Neural crest cell (in vitro differentiated cells): ENCODE measurements at places on chromosomes 1 and 21. TPM values are rescaled to one million over a fixed set of nuclear protein-coding genes. Genes with fewer than 3 reads are reported as not detected.

Gene TGFB2
- total RNA-seq: 11.4 and 14.0 TPM in 2 replicates

Gene PYCR2
- total RNA-seq: 54.8 and 59.9 TPM in 2 replicates

Gene TMPRSS15
- total RNA-seq: not detected in 2 replicates

Gene NCF2
- total RNA-seq: not detected in 2 replicates

Gene DTL
- 73.3 and 82.4 TPM in 2 replicates for total RNA-seq

Gene CHRM3
- total RNA-seq: 2.3 and 2.7 TPM in 2 replicates

Gene CDC42BPA
- total RNA-seq: 35.6 and 38.0 TPM in 2 replicates

Gene CHIA
- not detected in 2 replicates for total RNA-seq

Gene CRB1
- 1.8 and 1.9 TPM in 2 replicates for total RNA-seq

Gene URB2
- 25.9 and 27.1 TPM in 2 replicates for total RNA-seq

Gene SPATA21
- total RNA-seq: not detected in 2 replicates

Gene FCAMR
- total RNA-seq: not detected in 2 replicates

Gene MYOC
- total RNA-seq: not detected in 2 replicates

Gene KRTAP6-1
- not detected in 2 replicates for total RNA-seq

Gene NPR1
- 0.57 and 0.93 TPM in 2 replicates for total RNA-seq

Gene SYT6
- 3.1 and 3.5 TPM in 2 replicates for total RNA-seq

Gene TSPAN1
- not detected in 2 replicates for total RNA-seq

Gene PRRX1
- 4.1 and 4.6 TPM in 2 replicates for total RNA-seq

Gene FTCD
- total RNA-seq: 1.4 and 1.8 TPM in 2 replicates

Gene LRRC38
- total RNA-seq: not detected in 2 replicates

Gene ENTREP3
- total RNA-seq: 93.1 and 94.3 TPM in 2 replicates

Gene GFI1
- total RNA-seq: 0.11 and 0.16 TPM in 2 replicates

Gene CD48
- total RNA-seq: not detected in 2 replicates

Gene ARTN
- 0.89 and 1.0 TPM in 2 replicates for total RNA-seq

Gene GRHL3
- total RNA-seq: 0.12 TPM in 1 of 2 replicates, not detected in the other

Gene PGLYRP3
- total RNA-seq: not detected in 2 replicates

Gene OR2AK2
- not detected in 2 replicates for total RNA-seq

Gene CPTP
- 18.9 and 19.8 TPM in 2 replicates for total RNA-seq

Gene FRRS1
- total RNA-seq: 8.2 and 9.3 TPM in 2 replicates

Gene ACTA1
- total RNA-seq: 0.23 and 0.48 TPM in 2 replicates

Gene TMEM52
- total RNA-seq: 3.7 and 4.6 TPM in 2 replicates

Gene ESPN
- 1.7 and 4.3 TPM in 2 replicates for total RNA-seq

Gene COL24A1
- 0.20 and 0.35 TPM in 2 replicates for total RNA-seq

Gene TFF2
- total RNA-seq: not detected in 2 replicates

Gene SPATA45
- 0.68 and 1.3 TPM in 2 replicates for total RNA-seq
